ENCODE measurements at places on chromosomes 7 and 10.

GRCh38 chr10:47438857-47439474, 44.9 kb downstream of the ANXA8 start:
- ATAC-seq: no peak

DNA sequence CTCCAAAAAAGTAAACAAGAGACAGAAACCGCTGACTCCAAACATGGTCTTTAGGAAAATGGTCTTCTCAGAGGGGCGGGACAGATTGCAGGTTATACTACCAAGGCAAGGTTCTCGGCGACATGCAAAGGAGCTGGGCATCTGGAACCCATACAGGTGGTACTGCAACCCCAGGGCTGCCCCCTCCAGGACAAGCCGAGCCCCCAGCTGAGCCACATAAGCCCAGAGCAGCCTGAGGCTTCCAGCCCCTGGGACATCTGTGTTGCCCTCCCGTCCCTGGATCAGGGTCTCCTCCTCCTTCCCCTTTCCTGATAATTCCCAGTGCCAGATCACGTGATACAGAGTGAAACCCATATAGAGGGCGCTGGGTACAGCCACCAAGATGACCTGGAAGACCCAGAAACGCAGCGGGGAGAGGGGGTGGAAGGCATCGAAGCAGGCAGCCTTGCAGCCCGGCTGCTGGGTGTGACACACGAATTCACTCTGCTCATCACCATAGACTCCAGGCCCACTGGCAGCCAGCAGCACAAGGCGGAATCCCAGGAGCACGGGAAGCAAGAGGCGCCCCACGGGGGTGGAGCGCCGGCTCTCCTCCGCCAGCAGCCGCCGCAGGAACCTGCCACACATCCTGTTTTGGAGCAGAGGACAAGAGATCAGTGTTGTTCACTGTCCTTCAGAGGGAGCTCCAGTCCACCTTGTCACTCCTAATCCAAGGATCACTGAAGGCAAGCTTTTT, at the start of gene GJC3:
Gene GJC3 (minus strand): TSS at position 627 of the 736 bp plus-strand sequence. CDS start 0 bp downstream, at position 627.
- peak; percentile 54 for ATAC-seq

GRCh38 chr10:34988397-34989067, 101.6 kb downstream of the CUL2 start:
- ATAC-seq: no peak

GRCh38 chr10:10010397-10010796, 1007.3 kb upstream of the CELF2 start:
- peak; percentile 54 for ATAC-seq
